ENCODE measurements at places on chromosomes 4 and X.

DNA sequence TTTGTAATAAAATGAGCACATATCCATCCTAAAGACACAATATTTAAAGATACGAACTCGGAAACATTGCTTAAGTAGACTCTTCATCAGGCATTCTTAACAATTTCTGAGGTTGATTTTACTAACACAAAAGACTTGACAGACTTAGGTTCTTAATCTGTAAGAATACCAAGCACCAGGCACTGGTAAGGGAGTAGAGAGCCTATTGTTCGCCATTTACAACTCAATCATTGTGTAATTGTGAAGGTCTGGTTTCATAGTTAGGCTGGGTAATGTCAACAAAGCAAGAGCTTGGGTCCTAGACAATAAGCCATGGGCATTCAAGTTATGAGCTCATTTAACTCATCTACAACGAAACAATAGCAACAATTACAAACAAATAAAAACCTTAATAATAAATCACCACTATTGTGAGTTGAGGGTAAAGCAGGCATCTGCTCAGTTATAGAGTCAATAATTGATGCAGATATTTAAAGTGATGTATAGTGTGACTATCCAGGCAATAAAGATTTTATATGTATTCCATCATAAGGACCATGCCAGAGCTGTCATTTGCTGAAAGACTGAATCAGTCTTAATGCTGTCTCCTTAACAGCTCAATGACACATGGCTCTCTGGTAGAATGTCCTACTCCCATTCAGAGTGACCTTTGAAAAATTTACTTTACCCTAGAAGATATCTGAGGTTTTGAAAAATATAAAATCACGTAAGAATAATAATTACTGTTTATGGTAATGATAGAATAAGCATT is 664.0 kb upstream of the PCDH7 start:
- no peak for DNase-seq

GRCh38 chr4:74635074-74635473 is 159.2 kb downstream of the BTC start:
- no peak for DNase-seq

DNA sequence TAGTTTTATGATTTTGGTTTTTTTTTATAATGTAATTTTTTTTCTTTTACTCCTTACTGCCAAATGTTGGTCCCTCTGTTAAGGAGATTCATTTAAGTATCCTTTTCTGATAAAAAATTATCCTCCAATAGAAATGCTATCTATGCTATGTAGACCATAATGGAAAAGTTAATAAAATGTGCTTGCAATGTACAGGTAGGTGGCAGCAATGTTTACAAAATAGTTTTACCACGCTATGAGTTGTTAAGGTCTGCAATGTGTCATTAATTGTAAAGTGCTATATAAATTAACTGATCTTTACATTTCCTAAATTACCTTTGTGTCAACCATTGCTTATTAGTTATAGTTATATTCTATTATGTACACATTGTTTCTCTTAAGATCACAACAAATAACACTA is 3.8 kb upstream of the CENPC start:
- no peak for DNase-seq

GRCh38 chr4:98663226-98664006 is 5.0 kb upstream of the TSPAN5 start:
- DNase-seq: no peak

DNA sequence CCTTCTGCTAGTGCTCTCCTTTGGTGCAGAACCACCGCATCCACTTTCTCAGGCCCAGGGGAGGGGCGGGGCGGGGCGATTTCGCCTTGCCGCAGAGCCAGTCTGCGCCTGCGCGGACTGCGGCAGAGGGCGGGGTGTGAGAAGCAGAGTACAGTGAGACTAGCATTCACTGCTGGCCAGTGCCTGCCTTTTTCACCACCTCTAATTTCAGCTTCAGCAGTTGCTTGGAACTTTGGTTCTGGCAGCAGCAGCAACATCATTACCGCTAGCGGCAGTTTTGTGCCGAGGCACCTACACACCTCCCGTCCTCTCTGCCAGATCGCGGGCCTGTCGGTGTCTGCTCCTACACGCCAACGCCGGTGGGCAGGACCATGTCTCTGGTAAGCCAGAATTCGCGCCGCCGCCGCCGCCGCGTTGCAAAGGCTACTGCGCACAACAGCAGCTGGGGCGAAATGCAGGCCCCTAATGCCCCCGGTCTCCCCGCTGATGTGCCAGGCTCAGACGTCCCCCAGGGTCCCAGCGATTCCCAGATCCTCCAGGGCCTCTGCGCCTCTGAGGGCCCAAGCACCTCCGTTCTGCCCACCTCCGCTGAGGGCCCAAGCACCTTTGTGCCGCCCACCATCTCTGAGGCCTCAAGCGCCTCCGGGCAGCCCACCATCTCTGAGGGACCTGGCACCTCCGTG is at the start of gene MAGEE1:
TSS of gene MAGEE1 (plus strand) at position 151 of the 683 bp plus-strand sequence. CDS start at position 372, 221 bp downstream.
- peak; percentile 78 for DNase-seq

DNA sequence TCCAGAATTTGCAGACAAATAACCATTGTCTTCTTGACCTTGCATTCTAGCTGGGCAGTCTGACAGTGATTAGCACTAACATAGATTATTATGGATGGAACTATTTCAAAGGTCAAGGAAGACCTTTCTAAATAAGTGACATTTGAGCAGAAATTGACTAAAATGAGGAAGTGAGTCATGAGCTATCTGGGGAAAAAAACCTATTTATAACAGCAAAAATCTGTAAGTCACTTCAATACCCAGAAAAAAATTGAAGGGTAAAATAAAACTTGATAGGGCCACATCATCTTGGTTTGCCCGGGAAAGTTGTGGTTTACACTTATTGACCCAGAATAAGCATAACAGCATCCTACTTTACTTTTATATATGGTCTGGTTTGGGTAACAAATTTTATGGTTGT is 414.6 kb upstream of the HS3ST1 start:
- no peak for DNase-seq

GRCh38 chr4:107858158-107858742 is 33.5 kb downstream of the SGMS2 start:
- DNase-seq: no peak

DNA sequence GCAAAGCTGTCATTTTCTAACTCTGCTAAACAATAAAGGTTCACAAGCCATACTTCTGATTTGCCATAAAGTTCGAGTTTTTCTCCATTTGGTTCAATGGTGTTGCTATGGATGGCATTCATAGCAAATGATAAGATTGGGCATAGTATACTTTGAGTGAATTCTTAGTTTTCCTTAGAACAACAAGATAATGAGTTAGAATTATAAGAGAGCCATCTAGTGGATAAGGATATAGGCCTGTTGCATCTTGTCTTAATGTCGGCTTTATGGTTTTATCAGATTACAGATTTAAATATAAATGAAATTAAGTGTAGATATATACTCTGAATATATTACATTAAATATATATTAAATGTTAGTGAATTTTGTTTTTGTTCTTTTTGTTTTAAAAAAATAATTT is 644.6 kb downstream of the IL1RAPL1 start:
- DNase-seq: no peak

GRCh38 chr4:3690551-3691152 is 75.5 kb upstream of the ADRA2C start:
- no peak for DNase-seq

GRCh38 chr4:123956204-123956603 is 559.6 kb downstream of the SPRY1 start:
- DNase-seq: no peak

DNA sequence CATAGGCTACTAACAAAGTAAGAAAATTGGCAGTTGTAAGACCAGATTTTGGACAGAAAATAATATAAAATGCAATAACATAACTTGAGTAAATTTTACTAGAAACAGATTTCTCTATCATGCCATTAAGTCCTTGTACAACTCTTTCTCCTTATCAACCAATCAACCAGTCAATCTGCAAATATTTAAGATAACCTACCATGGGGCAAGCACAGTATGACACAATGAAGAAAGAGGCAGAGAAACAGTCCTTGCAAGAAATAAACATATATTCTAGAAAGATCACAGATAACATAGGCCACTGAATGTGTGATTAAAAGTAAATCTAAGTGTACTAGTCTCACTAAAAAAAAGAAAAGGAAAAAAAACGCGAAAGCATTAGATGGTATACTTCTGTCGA is 194.8 kb downstream of the PPP3CA start:
- no peak for DNase-seq

GRCh38 chr4:138561906-138562305 is 319.8 kb upstream of the SLC7A11 start:
- DNase-seq: no peak

GRCh38 chrX:14554131-14554715 is 24.9 kb downstream of the GLRA2 start:
- DNase-seq: no peak

DNA sequence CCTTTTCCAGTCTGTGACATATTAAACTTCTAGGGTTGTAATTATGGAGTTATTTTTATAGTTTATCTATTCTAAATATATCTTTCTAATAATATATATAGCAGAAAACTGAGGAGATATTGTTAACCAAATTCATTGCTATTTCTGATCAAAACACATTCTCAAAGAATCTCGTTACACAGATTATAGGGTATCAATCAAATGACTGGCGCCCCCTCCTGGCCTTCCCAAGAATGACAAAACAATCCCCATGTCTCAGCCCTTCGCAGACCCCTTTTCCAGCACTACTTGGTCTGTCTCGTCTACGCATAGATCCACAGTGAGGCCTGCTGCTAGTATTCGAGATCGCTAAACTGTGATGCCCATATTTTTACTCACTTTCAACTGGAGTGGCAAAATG is 209.3 kb downstream of the GPC3 start:
- peak; percentile 26 for DNase-seq
